Stimulated activated CD4-positive, alpha-beta T cell treated with anti-CD3 and anti-CD28 coated beads, TNF-alpha, amount 100 ng/mL, for 4 hours (primary cell): ENCODE measurements at places on chromosomes 4 and X.

DNA sequence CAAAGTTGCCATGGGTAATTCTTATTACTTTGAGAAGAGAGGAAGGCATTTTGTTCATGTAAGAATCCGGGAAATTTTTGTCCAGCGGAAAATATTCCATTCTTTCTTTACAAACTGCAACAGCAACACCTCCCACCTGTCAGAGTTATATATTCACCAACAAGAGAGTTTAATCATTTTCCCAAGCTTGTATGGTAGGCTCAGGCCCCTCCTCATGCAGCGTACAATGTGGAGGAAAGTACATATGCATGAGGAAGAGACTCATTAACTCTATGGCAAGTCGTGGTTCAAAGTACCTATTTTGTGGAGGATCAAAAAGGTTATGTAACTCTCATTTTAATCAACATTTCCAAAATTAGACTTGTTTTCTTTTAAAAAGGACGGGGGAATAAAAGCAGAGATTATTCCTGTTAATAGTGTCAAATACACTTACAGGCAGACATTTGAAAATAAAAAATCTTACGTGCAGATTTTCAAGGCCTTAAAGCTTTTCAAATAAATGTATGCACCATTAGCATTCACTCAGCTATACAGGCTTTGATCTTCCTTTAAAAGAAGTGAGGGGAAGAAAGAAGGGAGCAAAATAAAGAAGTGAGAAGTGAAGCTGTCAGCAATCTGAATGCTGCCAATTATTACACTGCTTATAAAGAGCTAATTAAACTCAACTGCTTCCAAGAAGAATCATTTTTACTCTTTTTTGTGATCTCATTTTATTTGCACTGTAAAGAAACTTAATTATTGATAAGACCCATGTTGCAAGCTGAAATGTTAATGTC is 204.8 kb downstream of the FAT4 start:
- DNase-seq = no peak

DNA sequence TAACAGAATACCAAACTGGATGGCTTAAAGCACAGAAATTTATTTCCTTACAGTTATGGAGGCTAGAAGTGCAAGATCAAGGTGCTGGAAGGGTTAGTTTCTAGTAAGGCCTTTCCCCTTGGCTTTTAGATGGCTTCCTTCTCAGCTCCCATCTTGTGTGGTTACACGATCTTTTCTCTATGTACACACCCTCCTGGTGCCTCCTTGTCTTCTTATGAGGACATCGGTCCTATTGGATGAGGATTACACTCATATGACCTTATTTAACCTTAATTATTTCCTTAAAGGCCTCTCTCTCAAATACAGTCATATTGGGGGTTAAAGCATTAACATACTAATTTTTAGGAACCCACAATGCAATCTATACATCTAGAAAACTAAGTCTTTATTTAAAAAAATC is 787.9 kb upstream of the GALNTL6 start:
- DNase-seq = no peak

DNA sequence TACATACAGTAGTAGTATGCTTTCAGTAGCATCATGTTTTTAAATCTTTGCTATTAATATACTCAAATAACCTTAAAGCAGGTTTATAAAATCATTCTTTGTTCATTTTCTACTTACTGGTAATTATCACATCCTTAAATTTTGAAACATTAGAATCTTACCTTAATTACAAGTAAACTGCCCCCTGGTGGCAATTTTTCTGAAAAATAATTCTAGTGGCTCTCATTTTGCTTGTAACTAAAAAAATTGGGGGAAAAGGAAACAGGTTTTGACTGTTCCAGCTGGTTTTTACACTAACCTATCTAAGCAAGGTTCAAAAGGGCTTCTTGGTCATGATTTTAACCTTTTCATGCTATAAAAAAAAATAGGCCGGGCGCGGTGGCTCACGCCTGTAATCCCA is 18.5 kb upstream of the DCAF4L1 start:
- no peak for DNase-seq

- DNase-seq = no peak
These were observed 167.1 kb downstream of the NSUN7 start for GRCh38 chr4:40916880-40917279.

GRCh38 chr4:8574796-8575370 is 5.3 kb upstream of the GPR78 start:
- DNase-seq = no peak

- DNase-seq = no peak
These were observed 12.8 kb upstream of the ELOVL6 start for GRCh38 chr4:110211007-110211769.

DNA sequence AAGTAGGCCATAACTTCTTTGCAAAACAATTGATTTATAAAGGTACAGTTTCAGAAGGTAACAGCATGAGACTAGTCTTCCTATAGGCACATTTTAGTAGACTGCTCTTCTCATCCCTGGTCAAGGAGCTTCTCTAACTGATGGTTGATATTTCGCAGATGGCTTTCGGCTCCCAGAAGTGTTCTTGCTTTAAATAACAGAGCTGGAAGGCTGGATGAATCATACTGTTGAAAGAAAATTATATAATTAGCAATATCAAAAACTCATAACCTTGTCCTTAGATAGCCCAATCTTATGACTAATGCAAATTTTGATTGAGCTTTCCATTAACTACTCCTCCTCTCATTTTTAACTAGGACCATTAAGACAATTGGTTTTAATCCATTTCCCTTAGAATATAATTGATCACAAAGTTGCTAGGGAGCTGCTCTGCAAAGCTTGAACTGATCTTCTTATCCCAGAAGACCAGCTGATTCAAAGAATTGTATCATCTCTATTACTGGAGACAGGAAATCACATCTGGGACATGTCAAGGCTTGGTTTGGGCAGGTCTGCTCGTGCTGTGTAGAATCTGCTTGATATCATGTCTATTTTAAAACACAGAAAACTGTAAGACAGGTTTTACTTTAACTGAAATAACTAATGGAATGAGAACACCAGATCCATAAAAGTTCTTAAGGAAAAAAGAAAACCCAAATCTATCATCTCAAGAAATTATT is 38.6 kb downstream of the CENPU start:
- no peak for DNase-seq

- DNase-seq = no peak
These were observed 94.5 kb upstream of the MXRA5 start for GRCh38 chrX:3440981-3441380.

- no peak for DNase-seq
These were observed 6.3 kb downstream of the UBA6 start for GRCh38 chr4:67694662-67695061.

GRCh38 chrX:37686369-37686995 is 891 bp downstream of the XK start:
- DNase-seq = no peak

DNA sequence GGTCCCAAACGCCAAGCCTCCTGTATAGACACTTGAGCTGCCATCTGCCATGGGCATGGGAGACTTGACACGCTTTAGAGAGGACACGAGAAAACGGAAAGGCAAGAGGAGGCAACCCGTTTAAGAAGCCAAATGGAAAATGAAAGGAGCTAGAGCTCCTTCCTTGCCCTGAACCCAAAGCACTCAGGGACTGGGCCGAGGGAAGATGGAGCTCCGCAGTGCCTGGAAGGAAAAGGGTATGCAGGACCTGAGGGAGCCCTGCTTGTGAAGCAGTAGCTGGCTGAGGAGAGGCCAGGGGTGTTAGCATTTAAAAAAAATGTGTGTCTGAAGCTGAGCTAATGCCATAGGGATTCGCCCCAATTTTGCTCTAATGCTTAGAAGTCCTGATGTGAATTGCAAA is 15.1 kb downstream of the MCF2 start:
- DNase-seq = no peak

- no peak for DNase-seq
These were observed 346.8 kb upstream of the TECRL start for GRCh38 chr4:64756016-64756415.

DNA sequence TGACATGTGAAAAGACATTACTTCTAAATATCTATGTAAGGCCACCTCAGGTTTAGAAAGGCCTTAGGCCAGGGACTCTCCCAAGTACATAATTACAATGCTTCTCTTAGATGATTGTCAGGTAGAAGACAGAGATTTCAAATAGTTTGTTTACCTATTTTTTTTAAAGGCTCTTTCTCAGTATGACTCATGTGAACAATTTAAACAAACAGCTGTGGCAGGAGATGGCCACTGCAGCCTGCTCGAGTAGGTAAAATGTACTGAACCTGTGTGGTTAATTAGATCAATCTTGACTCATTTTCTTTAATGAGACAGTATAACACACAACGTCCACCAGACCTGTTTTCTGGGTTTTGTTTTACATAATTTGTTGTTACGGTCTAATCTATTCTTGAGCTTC is 50.2 kb downstream of the LEF1 start:
- no peak for DNase-seq

DNA sequence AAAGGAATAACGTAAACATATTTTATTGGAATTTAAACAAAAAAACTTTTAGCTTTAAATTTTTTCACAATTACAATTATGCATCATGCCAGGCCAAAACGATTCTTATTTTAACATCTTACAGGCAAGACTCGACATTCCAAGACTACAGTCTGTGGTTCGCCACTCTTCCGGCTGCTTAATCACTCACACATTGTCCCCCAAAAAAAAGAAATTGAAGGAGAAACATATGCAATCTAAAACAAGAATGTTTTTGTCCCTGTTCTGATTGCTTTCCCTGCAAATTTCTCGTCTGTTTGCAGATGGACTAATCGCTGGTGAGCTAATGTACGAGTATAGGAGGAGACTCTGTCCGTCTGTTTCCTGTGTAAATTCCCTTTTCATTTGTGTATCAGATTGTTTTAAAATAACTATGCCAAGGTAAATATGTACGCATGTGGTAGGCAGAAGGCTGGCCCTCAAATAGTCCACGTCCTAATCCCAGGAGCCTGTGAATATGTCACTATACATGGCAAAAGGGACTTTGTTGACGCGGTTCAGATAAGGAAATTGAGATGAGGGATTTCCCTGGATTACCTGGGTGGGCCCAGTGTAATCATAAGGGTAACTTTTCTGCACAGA is 37.7 kb upstream of the MTNR1A start:
- DNase-seq = no peak

GRCh38 chrX:129961180-129962083 is 21.0 kb upstream of the BCORL1 start:
- no peak for DNase-seq

- no peak for DNase-seq
These were observed 367.8 kb upstream of the RASGEF1B start for GRCh38 chr4:81839347-81840042.

- DNase-seq = no peak
These were observed 174.1 kb upstream of the ADAMTS3 start for GRCh38 chr4:72743078-72743477.

DNA sequence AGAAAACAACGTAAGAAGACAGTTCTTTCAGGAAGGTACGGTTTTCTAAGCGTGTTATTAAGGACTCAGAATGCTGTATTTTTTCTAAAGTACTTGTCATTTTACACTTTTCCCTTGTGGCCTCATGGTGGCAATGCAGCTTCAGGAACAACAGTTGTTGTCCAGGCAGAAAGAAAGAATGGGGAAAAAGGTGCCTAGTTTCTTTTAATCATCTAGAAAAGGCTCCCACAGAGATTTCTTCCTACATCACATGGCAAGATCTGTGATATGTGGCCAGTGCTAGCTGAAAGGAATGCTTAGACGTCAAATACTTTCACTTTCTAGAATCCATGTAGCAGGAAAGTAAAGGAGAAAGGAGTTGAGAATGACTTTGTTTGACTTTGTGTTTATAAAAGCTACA is 49.0 kb upstream of the TRAM1L1 start:
- DNase-seq = no peak

DNA sequence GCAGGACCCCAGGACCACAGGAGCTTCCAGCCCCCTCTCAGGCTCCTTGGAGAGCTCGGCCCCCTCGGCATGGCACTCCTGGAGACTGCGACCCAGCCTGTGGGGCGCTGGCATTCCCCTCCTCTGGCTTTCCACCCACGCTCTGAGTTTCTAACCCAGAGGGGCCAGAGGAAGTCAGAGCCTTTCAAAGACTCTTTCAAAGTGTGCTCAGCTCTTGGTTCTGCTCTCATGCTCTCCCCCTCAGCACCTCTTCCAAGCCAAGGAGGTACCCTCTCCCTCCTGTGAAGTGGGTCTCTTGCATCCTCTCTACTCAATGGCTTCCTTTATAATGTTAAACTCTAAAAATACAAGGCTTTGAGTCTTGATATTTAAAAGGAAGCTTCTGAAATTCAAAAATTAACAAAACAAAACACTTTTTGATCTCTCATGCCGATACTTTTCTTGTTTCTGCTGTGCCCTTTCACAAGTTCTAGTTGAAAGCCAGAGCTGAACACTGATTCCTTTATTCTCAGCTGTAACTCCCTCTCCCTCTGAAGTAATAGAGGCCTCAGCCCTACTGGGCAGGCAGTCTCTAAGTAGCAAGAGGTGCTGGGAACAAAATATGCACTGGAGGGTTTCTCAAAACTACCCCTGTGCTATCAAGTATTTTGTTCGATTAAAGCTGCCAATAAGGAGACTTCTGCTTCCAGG is 82.8 kb downstream of the NAT8L start:
- DNase-seq = no peak
